ENCODE measurements at places on chromosomes 1 and 21.

- no peak for DNase-seq
These were observed 21.9 kb downstream of the ZYG11B start for GRCh38 chr1:52748119-52748518.

DNA sequence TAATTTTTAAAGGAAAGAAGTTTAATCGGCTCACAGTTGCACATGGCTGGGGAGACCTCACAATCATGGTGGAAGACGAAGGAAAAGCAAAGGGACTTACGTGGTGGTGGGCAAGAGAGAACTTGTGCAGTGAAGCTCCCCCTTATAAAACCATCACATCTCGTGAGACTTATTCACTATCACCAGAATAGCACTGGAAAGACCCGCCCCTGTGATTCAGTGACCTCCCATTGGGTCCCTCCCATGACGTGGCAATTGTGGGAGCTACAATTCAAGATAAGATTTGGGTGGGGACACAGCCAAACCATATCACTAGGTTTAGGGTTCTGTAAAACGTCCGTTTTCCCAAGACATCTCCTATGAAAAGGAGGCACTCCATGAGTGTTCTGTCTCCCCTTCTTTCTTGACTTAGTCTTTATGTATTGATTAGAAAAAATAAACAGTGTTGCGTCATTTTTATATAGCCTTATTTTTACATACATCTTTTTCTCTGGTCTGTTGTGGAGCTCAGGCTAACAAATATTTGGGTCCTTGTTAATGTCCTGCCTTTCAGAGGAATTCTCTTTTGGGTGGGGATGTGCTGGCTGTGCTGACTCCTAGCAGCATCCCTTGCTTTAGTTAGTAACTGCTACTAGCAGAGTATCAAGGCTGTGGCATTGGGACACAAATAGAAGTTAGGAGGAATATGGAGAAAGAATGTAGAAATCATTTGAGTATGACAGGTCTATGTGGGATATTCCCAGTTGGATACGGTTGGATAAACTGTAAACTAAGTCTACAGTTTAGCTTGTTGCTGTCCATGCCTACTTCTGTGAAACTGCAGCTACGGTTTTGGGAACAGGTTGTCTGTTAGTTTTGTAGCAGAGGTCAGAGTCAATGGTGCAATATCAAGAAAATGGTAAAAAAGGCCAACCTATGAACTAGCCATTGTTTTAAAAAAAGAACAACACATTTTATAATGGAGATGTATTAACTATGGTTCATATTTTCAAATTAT is 23.5 kb downstream of the BACH1 start:
- no peak for DNase-seq

- no peak for DNase-seq
These were observed 10.6 kb upstream of the LEPR start for GRCh38 chr1:65409816-65410326.

GRCh38 chr21:29342363-29342957 is 43.7 kb downstream of the BACH1 start:
- DNase-seq, result no peak

GRCh38 chr1:213586587-213586972 is 401.2 kb upstream of the PROX1 start:
- no peak for DNase-seq

DNA sequence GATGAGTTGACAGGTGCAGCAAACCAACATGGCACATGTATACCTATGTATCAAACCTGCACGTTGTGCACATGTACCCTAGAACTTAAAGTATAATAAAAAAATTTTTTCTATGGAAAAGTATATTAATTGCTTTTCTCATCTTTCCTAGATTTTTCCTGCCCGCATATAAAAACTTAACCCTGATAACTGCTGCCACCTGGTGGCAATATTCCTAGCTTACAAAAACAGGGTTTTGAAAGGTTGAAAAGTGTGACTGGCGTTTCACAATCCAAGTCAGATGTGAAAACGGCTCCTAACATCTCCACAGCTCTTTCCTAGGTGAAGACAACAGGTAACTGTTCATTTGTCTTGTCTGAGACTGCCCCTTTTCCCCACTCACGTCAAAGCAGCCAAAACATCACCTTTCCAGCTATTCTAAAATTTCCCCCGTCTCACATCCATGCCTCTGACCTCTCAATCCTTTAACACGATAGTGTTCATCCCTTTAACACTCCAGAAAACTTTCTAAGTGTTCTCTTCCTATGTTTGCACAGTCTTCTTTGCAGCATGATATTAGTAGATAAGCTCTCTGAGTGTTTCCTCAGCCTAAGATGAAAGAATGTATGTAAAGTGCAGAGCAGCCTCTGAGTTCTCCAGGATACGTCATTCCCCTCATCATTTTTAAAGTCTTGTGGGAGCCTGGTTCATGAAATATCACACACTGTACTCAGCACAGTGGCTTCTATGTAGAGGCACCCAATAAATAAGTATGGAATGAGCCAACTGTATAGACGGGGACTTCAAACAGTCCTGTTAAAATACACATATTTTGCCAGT is 27.5 kb downstream of the OVGP1 start:
- DNase-seq, result peak; percentile 38

DNA sequence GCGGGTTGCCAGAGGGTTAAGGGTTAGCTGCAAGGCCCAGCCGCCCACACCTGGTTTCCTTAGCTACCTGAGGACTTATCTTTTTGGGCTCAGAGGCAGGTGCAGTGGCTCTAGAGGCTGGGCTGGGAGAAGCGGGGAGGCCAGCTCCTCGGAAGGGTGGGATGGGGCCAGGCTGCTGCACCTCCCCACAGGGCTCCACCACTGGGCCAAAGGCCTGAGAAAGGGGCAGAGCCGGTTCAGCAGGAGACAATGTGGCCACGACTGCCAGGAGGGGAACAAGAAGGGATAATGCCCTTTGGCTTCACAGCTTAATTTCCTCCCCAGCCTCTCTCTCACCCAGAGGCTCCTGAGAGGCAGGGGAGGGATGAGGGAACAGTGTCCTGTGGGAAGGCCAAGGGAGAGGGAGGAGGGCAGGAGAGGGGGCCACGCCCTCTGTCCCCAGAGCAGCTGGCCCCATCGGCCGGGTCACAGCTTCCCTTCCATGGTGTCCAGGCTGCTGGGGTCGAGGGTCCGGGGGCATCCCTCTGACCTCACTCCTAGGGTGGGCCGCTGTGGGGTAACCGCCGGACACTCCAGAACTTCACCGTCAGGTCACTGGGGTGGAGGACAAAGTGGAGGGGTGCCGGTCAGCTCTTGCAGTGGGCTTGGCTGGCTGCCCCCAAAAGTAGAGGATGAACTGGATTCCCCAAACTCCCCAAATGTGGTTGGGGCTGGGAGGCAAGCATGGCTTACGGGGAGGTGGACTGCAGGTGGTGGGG is 50.4 kb downstream of the KIF21B start:
- no peak for DNase-seq

DNA sequence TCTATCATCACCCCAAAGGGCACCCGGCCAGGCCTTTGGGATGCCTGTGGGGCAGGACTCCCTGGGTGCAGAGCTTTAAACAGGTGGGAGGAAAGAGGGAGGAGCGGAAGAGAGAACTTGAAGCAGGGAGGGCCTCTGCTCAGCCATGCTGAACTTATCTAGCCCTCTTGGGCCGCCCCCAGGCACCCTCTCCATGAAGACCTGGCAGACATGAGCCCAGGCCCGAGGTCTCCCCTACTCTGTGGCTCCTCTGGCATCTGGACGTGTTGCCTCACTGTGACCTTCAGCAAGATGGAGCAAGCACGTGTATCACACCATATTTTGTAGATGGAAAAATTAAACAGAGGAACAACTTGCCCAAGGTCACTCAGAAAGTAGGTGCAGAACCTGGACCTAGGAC is 711.4 kb downstream of the MATN1 start:
- DNase-seq, result no peak

DNA sequence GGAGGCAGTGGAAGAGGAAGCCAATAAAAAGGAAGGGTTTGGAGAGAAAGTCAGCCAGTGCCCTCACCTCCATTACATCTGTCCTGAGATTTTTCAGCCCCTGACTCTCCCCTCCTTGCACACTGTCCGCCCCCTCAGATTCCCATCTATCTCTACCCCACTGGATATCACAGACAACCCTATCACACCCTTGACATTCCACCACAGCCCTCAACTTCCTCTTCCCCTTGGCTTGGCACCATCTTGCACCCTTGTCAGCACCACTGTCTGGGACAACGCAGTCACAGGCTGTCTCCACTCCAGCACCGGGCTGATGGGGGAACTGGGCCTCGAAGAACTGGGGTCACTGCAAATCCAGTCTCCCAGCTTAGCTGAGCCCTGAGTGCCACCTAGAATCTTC is 14.2 kb upstream of the PLEKHA6 start:
- no peak for DNase-seq

- DNase-seq, result no peak
These were observed 139.6 kb downstream of the TOMM20 start for GRCh38 chr1:234989019-234989418.

DNA sequence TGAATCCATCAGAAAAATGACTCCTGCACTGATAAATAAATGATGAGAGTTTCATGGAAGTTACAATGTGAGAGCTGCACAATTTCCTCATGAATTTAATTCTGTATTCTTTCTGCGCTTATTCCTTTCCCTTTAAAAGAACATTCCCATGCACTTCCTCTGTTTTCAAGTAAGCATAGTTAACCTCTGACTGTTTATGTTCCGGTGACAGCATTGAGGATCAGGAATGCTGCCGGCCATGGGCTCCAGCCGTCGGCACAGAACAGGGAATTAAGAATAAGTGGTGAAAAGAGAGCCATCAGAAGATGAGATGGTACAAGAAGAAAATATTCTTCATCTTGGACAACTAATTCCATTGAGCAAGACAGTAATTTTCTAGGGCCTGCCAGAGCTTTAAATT is 65.3 kb downstream of the SUSD4 start:
- DNase-seq, result no peak

DNA sequence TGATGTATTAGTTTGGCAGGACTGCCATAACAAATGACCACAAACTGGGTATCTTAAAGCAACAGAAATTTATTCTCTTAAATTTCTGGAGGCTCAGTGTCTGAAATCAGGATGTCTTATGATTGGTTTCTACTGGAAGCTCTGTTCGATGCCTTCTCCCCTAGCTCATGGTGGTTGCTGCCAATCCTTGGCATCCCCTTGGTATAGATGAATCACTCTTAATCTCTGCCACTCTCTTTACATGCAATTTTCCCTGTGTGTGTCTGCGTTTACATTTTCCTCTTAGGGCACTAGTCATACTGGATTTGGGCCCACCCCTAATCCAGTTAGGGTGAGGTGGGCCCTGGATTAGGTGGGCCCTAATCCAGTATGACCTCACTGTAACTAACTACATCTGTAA is 54.7 kb upstream of the MPC2 start:
- DNase-seq, result no peak

- no peak for DNase-seq
These were observed 202.7 kb downstream of the KCNK2 start for GRCh38 chr1:215285013-215285800.

- DNase-seq, result no peak
These were observed 173.9 kb downstream of the LTN1 start for GRCh38 chr21:28818663-28819278.

DNA sequence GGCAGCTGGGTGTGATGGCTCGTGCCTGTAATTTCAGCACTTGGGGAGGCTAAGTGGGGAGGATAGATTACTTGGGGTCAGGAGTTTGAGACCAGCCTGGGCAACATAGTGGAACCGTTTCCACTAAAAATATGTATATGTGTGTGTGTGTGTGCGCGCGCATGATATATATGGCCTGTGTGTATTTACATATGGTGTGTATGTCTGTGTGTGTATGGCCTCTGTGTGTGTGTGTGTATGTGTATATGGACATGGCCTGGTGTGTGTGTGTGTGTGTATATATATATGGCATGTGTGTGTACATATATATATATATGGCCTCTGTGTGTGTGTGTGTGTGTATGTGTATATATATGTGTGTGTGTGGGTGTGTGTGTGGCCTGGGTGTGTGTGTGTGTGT is 16.0 kb upstream of the SLC2A7 start:
- no peak for DNase-seq

- DNase-seq, result no peak
These were observed 19.2 kb upstream of the CLSTN1 start for GRCh38 chr1:9842781-9843575.

DNA sequence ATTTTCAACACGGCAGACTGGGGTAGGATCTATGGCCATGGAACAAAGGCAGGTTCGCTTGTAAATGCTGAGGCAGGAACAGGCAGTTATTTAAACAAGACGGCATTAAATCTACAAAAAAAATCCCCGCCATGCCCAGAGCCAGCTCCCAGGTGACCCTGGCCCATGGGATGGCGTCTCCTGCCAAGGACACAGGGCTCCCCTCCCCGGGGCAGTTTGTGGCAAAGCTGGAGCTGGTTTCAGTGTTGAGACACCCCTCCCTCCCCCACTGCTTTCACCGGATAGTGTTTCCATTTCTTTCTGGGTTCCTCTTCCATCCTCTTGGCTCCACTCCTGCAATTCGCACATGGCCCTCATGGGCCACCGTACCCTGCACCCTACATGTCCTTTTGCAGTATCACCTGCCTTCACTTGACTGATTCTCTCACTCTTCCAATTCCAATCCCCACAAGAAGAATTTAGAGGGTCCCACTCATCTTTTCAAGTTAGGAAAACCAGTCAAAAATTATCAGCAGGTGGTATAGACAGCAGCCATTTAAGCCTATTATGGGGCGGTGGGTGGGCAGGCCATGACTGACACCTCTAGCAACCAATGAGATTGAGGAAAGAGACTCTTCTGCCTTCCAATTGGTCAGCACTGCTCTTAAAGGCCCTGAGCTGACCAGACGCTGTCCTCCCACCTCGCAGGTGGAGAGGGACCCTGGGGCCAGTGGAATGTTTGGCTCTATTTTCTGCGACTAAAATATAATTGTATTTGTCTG is 52.0 kb downstream of the OLIG1 start:
- DNase-seq, result no peak

- DNase-seq, result no peak
These were observed 25.3 kb downstream of the KCNQ4 start for GRCh38 chr1:40808909-40809308.

DNA sequence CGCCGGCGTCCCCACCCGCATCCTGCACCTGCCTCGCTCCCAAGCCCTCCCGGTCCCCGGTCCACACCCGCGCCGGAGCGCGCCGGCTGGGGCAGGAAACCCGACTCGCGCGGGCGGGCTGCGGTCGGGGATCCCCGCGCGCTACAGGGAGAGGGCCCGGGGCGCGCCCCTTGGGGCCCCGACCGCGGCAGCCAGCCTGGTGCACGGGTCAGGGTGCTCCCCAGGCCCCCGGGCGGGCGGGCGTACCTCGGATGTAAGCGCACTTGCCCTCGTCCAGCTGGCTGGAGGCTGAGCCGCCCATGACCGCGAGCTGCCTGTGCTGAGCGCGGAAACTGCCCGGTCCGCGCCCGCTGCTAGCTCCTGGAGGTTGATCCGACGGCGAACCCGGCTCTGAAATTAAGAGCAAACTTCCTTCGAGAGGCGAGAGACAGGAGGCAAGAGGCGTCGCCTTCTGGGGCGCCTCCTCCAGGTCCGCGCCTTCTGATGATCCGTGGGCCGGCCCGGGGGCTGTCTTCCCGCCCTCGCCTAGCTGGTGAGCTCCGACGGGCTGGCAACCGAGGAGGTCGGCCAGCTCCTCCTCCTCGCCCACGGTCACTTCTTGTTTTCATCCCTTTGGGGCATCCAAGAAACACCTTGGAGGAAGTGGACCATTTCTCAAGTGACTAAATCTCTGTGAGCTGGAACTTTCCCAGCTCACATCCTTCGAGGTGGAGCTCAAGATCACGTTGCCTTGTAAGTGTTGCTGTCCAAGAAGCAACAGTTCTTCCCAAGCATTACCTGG is at the start of gene NIBAN1:
TSS of gene NIBAN1 (minus strand) at position 453 of the 781 bp plus-strand sequence. CDS start at position 301, 152 bp downstream.
- DNase-seq, result peak; percentile 74

- DNase-seq, result no peak
These were observed 61.7 kb downstream of the ITSN1 start for GRCh38 chr21:33703750-33704606.

GRCh38 chr1:3019007-3019515 is 2.2 kb upstream of the ACTRT2 start:
- DNase-seq, result no peak

- no peak for DNase-seq
These were observed 463 bp downstream of the IL12RB2 start for GRCh38 chr1:67308136-67308535.

All from CD4-positive, alpha-beta T cell treated with Interleukin-4 for 4 hours (primary cell).